GM06990 (cell line): ENCODE measurements at places on chromosomes 6 and 20.

DNA sequence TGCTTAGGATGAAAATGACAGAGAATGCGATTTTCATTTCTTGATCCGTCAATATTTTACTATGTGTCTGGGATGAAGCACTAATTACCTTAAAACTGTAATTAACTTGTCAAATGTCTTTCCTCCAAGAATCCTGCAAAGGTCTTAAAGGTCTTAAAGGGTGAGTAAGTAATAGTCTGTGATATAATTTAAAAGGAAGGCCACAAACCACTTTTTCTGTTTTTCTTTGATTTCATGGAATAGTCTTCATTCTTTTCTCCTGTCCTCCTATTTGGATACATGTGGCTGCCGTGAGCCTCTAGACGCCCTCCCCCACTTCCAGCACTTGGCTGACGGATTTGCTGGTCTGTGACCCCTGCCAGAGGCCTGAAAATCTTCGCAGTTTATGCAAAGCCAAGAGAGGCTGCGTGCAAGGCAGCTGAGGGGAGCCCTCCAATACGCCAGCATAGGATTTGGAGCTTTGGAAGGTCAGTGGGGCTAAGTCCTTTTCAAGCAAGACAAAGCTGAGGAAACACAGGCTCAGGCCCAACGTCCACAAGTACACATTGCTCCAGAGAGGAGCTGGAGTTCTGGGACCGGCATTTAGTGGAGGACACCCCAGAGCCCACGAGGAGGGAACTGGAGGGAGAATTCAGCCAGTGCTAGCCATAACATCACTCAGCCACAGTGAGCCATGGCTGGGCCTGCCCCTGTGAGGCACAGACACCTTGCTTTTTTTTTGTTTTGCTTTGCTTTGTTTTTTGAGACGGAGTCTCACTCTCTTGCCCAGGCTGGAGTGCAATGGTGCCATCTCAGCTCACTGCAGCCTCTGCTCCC is 382.6 kb downstream of the SMOC2 start:
- no peak for DNase-seq

- DNase-seq, result no peak
These were observed 2.5 kb downstream of the RIPOR2 start for GRCh38 chr6:24933266-24933665.

DNA sequence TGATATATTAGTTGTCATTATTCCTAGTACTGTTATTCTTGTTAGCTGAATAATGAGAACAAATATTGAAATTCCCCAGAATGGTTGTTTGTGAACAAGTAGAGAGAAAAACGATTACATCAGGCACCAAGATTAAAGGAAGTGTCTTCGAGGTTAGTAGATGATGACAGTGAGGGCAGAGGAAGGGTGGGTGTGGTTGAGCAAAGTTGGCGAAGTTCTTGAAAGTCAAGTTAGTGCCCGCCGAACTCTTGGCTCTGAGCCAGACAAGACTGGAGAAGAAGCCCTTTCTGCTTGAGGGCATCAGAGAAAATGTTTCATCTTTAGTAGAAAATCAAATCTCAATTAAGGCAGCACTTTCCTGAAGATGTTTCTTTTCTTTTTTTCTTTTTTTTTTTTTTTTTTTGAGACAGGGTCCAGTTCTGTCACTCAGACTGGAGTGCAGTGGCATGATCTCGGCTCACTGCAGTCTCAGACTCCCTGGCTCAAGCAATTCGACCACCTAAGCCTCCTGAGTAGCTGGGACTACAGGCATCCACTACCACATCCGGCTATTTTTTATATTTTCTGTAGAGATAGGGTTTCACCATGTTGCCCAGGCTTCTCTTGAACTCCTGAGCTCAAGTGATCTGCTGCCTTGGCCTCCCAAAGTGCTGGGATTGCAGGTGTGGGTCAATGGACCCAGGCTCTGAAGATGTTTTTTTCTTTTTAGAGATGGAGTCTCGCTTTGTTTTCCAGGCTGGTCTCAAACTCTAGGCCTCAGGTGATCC is 77.1 kb downstream of the SGK1 start:
- no peak for DNase-seq

DNA sequence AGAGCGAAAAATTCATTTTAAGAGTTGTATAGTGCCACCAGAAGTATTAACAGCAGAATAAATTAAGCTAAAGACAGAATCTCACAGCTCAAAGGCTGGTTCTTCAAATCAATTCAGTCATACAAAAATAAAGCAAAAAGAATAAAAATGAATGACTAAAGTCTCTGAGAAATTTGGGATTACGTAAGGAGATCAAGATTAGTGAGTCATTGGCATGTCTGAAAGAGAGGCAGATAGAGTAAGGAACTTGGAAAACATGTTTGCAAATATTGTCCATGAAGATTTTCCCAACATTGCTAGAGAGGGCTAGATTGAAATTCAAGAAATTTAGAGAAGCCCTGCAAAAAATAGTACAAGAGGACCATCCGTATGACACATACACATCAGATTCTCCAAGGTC is 1413.9 kb upstream of the ADGRB3 start:
- no peak for DNase-seq

DNA sequence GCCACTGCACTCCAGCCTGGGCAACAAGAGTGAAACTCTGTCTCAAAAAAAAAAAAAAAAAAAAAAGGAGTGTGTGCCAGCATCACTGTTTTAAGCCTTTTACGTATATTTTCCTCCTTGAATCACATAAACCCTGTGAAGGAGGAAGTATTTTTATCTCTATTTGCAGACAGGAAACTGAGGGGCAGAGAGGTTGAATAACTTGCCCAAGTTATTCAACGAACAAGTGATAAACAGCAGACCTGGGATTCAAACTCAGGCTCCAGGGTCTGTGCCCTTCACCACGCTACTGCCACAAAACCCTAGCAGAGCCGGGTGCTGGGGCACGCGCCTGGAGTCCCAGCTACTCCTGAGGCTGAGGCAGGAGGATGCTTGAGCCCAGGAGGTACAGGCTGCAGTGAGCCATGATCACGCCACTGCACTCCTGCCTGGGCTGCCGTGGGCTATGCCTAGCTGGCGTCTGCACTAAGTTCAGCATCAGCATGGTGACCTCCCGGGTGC is 9.4 kb upstream of the AVP start:
- no peak for DNase-seq

DNA sequence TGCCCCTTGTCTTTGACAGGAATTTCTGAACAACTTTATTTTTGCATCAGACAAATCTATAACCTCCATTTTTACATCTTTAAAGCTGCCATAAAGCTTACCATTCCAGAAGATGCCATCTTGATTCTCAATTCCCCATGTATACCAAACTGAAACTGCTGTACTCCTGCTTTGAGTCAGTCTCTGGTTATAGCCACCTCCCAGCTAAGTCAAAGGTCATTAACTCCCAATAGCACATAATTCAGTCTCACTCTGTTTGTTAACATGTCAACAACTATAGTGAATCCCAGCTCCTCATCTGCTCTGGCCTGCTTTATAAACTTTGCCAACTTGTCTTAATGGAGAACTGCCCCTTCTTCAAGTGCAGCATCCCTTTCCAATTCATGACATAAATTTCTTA is 343.6 kb downstream of the FRK start:
- peak; percentile 3 for DNase-seq

- DNase-seq, result no peak
These were observed 266.7 kb downstream of the CDH26 start for GRCh38 chr20:60224914-60225313.

- DNase-seq, result no peak
These were observed 9.4 kb upstream of the CCN2 start for GRCh38 chr6:131960371-131961133.

GRCh38 chr6:72290620-72291019 is 331.2 kb upstream of the KCNQ5 start:
- no peak for DNase-seq

- no peak for DNase-seq
These were observed 233.8 kb downstream of the LRFN2 start for GRCh38 chr6:40353197-40353966.

DNA sequence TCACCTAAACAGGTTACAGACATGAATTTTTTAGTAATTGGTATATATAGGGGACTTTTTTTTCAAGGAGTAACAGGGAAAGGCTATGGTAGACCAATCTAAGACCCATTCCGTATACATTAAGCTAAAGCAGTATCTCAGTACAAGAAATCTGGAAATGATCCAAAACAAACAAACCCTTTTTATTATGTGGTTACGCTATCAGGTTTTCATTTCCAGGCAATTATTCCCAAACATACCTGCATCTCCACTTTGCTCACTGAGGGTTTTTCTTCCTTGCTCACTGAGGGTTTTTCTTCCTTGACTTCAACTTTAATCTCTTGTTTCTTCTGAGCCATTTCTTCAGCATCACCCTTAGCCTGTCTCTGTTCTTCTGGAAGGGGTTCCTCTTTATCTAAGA is 107.3 kb downstream of the EPB41L2 start:
- DNase-seq, result no peak

GRCh38 chr6:131172222-131172621 is 37.0 kb downstream of the AKAP7 start:
- no peak for DNase-seq

DNA sequence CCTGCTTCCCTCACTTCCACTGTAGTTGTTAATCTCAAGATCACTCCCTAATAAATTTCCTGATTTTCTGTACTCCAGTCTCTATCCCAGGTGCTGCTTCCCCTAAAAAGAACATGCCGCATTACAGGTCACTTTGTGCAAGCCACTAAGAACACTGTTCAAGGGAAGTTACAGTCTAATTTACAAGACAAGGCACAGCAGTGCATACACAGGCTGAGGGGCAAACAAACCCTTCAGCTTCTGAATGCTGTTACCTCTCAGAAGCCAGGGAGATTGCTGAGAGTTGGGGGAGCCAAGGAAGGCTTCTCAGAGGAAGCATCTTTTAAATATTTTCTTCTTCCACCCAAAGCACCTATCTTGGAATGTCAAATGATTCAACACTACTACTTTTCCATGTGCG is 445.3 kb upstream of the FLRT3 start:
- DNase-seq, result no peak

DNA sequence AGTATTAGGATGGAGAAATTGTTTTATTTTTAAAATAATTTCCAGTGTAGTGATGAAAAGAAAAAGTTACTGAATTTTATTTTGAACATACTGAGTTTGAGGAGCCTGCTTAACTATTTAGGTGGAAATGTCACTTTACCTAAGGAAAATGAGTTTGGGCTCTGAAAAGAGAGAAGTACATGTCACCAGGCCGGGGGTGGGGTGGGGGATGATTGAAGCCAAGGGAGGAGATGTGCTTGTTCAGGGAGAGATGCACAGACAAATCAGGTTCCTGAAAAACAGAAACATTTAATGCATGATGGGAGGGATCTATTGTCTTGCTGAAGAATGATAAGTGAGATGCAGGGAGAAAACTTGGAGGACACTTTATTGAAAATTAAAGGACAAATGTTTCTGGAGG is 71.3 kb downstream of the PLCB1 start:
- DNase-seq, result no peak

GRCh38 chr6:45637611-45638257 is 260.0 kb upstream of the SUPT3H start:
- DNase-seq, result no peak

DNA sequence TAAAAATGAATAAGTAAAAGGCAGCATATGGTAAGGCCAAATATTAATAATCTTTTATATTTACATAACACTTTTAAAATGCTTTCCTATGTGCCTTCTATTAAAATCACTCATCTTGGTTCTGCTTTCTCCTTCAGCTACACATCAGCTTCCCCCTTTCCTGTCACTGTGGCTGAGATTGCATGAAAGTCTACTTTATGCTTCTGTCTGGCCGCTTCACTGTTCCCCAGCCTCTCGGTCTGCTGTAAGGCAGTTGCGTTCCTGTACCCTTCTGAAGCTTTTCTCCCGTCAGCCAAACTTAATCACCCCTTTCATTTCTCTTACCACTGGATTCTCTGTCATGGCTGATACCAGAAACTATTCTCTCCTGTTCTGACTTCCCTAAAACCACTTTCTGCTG is 34.6 kb downstream of the SOX4 start:
- no peak for DNase-seq

- no peak for DNase-seq
These were observed 11.1 kb upstream of the SERINC3 start for GRCh38 chr20:44532981-44533331.
